ENCODE measurements at places on chromosomes 4 and X.

GRCh38 chr4:145337391-145337790 lies 144.3 kb upstream of the SMAD1 start:
- DNase-seq = no peak

DNA sequence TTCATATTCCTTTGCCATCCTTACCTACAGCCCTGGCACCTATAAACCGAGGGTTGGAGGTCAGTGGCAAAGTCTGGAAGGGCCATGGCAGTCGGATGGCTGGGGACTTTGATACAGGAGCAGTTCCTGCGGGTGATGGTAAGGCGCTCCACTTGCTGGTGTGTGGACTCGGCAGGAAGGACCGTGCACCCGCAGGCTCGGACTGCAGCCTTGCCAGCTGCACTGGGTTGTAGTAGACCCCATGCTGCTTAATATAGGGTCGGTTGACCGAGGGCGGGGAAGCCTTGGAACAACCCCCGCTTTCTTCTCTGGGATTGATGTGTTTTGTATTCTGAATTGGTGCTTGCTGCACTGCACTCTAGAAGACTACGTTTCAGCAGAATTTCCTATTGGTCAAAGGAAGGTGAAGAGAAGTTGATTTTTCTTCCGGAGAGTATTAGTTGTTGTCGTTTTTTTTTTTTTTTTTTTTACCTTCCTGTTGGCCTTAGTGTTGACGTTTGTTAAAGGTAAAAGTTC lies 638 bp downstream of the BLTP1 start:
- DNase-seq = no peak

- no peak for DNase-seq
Measured at GRCh38 chrX:10769696-10770619, 149.6 kb upstream of the MID1 start.

- DNase-seq = no peak
Measured at GRCh38 chr4:104489731-104490095, 5.0 kb downstream of the CXXC4 start.

DNA sequence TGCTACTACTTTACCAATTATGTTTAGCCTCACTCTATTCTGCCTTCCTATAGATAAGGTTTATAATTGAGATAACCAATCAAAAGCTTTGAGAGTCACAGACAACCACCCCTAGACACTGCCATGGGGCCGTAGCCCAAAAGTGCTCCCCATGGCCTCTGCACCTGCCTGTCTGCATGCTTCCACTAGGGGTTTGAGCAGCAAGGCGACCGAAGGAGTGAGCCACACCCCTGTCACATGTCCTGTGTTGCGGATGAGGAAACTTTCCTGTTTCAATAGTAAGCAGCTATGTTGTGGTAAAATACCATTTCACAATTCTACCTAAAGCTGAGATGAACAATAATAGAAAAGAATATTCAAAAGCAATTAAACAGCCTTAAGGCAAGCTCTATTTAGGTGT lies 856.0 kb upstream of the FRG1 start:
- DNase-seq = no peak

DNA sequence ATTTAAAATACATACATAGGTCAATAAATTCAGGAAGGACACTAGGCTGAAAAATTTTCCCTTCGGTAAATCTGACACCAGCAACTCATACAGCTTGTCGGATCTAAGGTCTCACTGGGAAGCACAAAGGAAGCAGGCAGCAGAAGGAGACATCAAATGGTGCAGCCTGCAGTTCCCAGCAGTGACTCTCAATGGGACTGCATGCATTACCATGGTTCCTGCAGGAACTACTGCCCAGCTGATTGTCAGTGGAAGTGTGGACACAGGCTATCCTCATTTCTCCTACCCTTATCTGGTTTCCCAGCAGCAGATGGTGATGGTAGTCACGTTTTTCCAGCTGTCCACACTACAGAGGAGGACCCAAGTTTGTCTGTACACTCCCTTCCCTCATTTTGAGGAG lies 113.3 kb downstream of the PPP1R2C start:
- DNase-seq = no peak

GRCh38 chrX:115535844-115536243 lies 25.1 kb upstream of the PLS3 start:
- no peak for DNase-seq

GRCh38 chr4:25926462-25926861 lies 12.4 kb downstream of the SMIM20 start:
- no peak for DNase-seq

GRCh38 chr4:123848606-123849005 lies 452.0 kb downstream of the SPRY1 start:
- DNase-seq = no peak

DNA sequence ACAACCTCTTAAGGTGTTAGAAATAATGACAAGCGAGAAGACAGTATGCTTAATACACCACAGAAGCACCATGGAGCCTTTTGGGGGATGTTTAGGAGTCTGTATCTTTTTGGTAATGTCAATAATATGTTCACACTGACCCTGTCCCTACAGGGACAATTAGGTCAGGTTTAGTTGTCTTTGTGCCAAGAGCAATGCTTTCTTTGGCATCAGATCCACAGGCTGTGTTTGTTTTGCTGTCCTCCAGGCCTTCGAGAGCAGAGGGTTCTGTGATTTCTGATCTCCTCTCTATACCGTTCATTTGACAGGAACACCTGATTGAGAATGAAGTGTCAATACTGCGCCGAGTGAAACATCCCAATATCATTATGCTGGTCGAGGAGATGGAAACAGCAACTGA lies 153.8 kb downstream of the DCLK2 start:
- no peak for DNase-seq

GRCh38 chr4:68617003-68617698 lies 41.0 kb upstream of the UGT2B17 start:
- no peak for DNase-seq

DNA sequence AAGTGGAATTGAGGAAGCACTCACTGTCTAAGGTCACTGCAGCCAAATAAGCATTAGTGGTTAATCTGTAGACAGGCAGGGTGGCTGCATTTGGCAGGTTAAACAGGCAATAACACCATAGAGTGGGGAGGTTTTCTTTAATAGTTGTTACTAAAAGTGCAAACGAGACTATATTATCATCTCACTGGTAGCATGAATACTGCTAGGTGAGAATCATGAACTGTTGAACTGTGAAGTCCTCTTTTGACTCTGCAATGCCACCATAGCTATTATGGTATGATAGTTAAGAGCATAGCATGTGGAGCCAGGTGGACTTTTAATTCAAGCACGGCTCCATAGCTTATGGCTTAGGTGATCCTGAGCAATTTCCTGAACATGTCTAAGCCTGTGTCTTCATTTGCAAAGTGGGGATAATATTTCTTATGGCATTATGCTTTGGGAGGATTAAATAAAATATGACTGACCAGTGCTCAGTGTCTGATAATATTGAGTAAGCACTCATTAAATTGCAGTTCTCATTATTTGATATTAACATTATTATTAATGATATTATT lies 235.6 kb upstream of the HHIP start:
- no peak for DNase-seq

DNA sequence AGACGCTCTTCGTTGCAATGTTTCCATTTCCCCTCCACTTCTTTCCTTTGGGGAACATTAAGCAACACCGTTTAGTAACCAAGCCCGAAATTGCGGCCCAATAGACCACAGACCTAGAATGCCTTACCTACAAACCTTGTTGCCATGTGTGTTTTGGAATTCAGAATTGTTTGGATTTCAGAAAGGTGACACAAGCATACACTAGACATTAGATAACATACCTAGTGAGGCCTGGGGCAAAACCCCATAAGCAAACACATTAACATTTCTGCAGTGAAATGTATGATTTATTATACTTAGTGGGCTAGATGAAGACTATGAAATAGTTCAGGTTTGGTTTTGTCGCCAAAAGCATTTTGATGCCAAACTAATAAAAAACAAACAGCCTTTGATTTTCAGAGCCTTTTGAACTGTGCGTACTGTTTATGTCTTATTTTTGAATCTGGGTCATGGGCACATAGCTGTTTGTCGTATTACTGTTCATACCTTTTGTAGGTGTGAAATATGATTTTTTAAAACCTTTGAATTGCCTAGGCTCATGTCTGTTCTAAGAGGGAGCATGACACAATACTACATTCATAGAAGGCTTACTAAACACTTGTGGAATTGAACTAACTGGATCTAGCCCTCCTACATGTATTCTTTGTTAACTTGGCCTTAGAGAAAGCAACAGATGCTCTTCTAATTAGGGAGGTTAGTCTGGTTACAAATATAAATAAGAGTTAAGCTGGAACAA lies 88.6 kb upstream of the TMEM164 start:
- DNase-seq = no peak

DNA sequence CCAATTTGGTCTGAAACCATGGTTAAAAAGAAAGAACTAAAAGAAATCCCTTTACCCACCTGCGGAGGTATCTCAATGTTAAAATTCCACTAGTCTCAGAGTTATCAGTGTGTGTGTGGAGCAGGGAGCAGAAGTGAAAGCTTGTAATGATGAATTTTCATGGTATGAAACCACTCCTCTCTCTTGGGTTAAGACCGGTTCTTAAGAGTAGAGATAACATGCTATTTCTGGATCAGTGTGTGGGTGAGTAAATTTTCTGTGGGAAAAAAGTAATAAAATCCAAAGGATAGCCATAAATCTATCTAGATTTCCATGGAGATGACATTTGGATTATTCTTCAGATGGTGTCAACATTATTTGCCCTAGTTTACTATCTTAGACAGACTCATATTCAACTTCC lies 3.2 kb downstream of the FGF13 start:
- no peak for DNase-seq

- no peak for DNase-seq
Measured at GRCh38 chr4:153603258-153603657, 80.8 kb upstream of the TLR2 start.

DNA sequence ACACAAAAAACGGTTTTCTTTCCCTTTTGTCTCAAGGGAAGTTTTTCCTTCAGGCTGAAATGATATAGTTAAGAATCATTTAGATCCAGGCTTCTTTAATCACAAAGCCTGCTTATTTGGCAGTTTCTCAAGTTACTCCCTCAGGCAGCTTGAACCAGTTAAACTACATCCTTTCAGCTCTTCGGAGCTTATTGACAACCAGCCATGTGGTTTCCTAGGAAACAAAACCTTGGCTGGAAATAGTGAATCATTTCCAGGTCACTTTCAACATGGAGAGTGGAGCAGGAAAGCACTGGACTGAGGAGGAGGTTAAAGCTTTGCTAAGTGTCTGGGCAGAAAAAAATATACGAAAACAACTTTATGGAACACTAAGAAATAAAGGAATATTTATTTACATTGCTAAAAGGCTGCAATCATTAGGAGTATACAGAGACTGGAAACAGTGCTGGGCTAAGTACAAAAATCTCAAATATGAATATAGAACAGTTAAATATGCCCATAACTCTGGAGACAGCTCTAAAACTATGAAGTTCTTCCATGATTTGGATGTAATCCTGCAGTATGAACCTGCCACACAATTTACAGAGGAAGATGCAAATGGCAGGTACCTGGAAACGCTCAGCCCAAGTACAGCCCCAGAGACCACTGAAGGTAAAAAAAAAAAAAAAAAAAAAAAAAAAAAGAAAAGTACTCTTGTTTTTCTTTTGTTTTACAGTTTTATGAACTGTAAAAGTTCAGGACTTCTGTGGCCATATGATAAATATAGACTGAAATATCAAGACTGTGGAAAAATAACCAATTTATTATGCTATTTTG lies 23.2 kb upstream of the AASDH start:
- no peak for DNase-seq

GRCh38 chr4:98861100-98861884 lies 67.6 kb downstream of the EIF4E start:
- DNase-seq = no peak

DNA sequence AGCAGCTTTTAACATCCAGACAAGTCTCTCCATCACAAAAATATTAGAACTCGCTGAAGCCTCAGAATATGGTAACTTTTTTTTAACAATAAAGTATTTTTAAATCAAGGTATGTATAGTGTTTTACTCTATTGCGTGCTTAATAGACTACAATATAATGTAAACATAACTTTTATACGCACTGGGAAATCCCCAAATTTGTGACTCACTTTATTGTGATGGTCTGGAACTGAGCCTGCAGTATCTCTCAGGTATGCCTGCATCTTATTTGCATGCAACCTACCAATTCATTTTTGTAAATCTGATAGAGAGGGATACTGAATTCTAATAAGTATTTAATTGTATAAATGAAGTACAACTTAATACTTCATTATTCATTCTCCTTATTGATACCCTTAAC lies 823.5 kb downstream of the ADGRL3 start:
- DNase-seq = no peak

DNA sequence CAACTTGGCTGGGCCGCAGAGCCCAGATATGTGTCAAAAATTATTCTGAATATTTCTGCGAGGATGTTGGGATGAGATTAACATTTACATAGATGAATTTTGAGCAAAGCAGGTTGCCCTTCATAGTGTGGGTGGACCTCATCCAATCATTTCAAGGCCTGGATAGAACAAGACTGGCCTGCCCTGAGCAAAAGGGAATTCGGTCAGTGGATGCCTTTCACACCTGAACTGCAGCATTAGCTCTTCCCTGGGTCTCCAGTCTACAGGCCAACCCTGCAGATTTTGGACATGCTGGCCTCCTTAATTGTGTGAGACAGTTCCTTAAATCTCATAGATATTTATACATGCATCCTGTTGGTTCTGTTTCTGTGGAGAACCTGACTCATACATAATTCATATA lies 32.4 kb upstream of the SLC10A4 start:
- DNase-seq = no peak

- DNase-seq = no peak
Measured at GRCh38 chr4:163967263-163967662, 472.8 kb downstream of the TMA16 start.

GRCh38 chrX:120452131-120452530 lies 17.0 kb downstream of the LAMP2 start:
- no peak for DNase-seq

GRCh38 chr4:182649698-182650477 lies 267.3 kb downstream of the DCTD start:
- no peak for DNase-seq

GRCh38 chr4:102399021-102399420 lies 53.7 kb upstream of the SLC39A8 start:
- DNase-seq = no peak
